ENCODE measurements at places on chromosomes 6 and 20.

DNA sequence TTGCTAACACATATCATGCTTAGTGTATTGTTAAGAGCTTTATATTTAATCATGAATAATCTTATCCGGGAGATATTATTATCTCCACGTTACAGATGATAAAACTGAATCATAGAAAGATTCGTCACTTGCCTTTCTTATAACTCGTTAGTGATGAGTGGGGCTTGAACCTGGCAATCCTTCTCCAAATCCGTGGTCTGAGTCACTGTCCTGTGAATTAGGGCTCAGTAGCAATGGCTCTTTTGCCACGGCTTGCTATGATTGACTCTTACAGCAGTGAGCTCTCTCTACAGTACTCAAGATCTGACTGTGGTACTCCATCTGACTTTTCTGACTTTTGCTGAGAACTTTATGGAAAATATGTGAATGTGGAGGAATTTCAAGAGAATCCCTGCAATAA lies 246.9 kb downstream of the PACRG start:
- no peak for DNase-seq

- no peak for DNase-seq
These were observed 16.2 kb downstream of the GABRR2 start for GRCh38 chr6:89298680-89299465.

GRCh38 chr20:5528261-5528660 lies 211.5 kb upstream of the PROKR2 start:
- DNase-seq: no peak

GRCh38 chr20:39547546-39548408 lies 585.6 kb downstream of the DHX35 start:
- no peak for DNase-seq

Data from G401 (cell line).